ENCODE measurements at places on chromosomes 4 and X. TPM values are rescaled to one million over a fixed set of nuclear protein-coding genes. Genes with fewer than 3 reads are reported as not detected.
A peak's percentile ranks its signal among the peaks of the same experiment; 100 is the strongest.

GRCh38 chr4:156242390-156242789 lies 288.7 kb upstream of the CTSO start:
- H3K27me3 ChIP-seq: no peaks in the 10 kb centered on the region
- no peaks in the 10 kb centered on the region for H3K4me1 ChIP-seq
- no peaks in the 10 kb centered on the region for H3K36me3 ChIP-seq
- H3K4me3 ChIP-seq: no peak overlapping the region
- H3K27ac ChIP-seq: no peak overlapping the region
- DNase-seq: no peak

DNA sequence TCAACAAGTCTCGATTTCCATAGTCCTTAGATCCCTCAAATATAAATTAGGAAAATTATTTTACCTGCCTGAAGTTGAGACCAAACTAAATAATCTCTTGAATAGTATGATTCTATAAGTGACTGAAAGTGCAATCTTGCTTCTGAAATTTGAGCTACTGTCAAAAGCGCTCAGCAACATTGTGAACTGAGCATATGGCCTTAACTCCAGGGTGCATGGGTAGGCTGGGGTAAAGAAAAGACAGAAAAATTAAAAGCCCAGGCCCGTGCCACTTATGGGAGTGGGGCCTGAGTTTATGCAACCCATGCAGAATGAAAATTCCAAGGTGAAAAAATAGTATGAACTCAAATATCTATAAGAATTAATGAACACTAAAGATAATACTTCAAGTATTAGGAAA lies 9.8 kb downstream of the PGRMC2 start:
- no peaks in the 10 kb centered on the region for H3K4me1 ChIP-seq
- DNase-seq: no peak
- no peak overlapping the region for H3K4me3 ChIP-seq
- no peaks in the 10 kb centered on the region for H3K27me3 ChIP-seq

DNA sequence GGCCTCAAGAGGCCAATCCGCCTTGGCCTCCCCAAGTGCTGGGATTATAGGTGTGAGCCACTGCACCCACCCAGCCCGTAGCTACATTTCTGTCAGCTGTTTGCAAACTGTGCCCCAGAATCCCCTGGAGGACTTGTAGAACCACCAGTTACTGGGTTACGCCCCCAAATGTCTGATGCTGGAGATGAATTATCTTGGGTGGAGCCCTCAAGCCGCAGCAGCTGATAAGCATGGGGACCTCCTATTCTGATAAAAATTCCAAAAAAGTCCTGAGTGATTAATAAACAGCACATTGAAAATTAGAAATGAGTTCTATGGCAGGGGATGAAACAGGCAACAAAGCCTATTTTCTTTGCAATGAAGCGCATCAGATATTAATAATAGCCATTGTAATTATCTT lies 105.0 kb downstream of the PTTG2 start:
- no peak overlapping the region for H3K27ac ChIP-seq
- no peak overlapping the region for H3K4me3 ChIP-seq
- peaks cover 24% of the 10 kb centered on the region for H3K4me1 ChIP-seq
- H3K27me3 ChIP-seq: no peaks in the 10 kb centered on the region

DNA sequence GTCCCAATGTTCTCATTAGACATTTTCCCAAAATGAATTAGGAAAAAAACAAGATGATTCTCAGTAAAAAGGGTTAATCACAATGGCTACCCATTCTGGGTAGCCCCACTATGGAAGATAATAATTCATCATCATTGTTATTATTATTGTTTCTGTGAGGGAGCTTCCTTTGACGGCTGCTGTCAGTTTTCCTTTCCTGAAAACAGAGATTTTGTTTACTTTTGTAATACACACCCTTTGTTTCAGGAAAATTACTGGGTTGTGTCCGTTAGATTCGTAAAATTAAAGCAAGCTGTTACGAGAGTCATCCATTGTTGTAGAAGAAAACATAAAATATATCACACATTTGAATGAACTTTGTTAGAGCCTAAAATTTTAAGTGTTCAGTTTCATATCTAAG lies 192.9 kb upstream of the ANKRD50 start:
- no peak overlapping the region for H3K4me3 ChIP-seq
- no peaks in the 10 kb centered on the region for H3K4me1 ChIP-seq
- H3K27me3 ChIP-seq: no peaks in the 10 kb centered on the region
- no peak overlapping the region for H3K27ac ChIP-seq
- no peaks in the 10 kb centered on the region for H3K36me3 ChIP-seq

DNA sequence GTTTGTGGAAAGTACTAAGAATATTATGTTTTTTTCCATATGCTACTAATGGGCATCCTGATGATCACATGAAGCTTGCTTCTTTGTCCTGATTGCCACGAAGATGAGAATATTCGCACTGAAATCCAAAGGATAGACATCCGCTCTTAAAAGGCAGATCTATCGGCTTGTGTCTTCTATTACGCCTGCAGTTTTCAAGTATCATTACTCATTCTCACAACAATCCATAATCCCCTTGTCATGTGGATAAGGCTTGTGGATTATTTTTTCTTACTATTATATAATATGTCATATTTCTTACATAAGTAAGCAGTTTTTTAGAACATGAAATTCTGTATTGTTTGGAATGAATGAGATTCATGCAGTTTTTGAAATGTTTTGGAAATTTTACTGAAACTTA lies 62.8 kb downstream of the KCNIP4 start:
- no peak for DNase-seq
- no peaks in the 10 kb centered on the region for H3K4me1 ChIP-seq
- H3K27me3 ChIP-seq: no peaks in the 10 kb centered on the region
- H3K36me3 ChIP-seq: no peaks in the 10 kb centered on the region

DNA sequence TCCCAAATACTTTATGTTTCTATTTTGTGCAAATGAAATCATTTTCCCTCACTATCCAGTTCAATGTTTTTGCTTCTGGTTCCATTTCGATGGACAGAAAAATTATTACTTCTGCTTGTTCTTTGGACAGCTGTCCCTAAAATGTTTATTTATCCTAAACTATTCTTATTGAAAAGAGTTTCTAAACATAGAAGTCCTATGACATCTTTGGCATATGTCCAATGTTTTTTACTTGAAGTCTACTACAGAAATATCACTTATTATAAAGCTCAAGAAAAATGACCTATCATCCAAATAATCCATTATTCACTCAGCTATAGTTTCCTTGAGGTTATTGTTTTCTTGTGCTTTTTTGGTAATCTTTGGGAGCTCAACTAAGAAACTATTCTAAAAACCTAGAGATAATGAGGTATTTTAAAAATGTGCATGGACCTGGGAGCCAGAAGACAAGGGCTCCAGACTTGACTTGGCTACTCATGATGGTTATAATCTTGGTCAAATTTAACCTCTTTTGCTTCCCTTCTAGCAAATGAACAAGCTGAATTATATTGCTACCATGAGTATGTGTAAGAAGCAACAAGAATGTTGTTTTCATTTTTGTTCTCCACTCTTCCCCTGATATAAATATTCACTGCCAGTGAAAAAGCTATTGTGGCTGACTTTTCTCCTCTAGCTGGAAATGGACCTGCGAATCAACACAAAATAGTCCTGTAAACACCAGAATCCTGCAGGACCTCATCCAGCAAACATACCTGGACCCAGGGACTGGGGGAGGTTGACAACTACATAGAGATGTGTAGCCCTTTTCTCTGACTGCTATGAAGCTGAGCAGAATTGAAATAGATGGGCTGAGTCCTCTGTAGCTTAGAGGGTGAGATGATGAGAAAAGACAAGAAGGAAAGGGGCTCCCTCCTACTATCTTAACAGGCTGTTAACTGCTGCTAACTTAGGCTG lies 137.4 kb downstream of the FRYL start:
- H3K36me3 ChIP-seq: no peaks in the 10 kb centered on the region
- H3K27ac ChIP-seq: peak overlapping the region; percentile 2
- no peak for DNase-seq
- H3K4me3 ChIP-seq: no peak overlapping the region
- H3K27me3 ChIP-seq: no peaks in the 10 kb centered on the region

- no peaks in the 10 kb centered on the region for H3K4me1 ChIP-seq
- no peak overlapping the region for H3K27ac ChIP-seq
- no peaks in the 10 kb centered on the region for H3K27me3 ChIP-seq
- H3K36me3 ChIP-seq: no peaks in the 10 kb centered on the region
- no peak for DNase-seq
Measured at GRCh38 chr4:170884969-170885570, 795.3 kb upstream of the AADAT start.

DNA sequence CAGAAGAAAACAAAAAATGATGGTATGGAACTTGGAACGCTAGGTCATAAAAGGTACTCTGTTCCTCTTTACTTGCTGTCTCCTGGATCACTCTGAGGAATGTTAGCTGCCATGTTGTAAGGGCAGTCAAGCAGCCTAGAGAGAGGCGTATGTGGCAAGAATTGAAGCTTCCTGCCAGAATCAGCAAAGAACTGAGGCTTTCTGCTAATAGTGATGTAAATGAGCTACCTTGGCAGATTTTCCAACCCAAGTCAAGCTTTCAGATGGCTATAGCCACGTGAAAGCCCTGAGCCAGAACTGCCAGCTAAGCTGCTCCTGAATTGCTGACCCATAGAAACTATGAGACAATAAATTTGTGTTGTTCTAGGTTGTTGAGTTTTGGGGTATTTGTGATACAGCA lies 38.7 kb downstream of the AASDH start:
- H3K27ac ChIP-seq: no peak overlapping the region
- DNase-seq: no peak
- H3K36me3 ChIP-seq: peaks cover 40% of the 10 kb centered on the region
- no peaks in the 10 kb centered on the region for H3K4me1 ChIP-seq
- H3K27me3 ChIP-seq: no peaks in the 10 kb centered on the region

GRCh38 chr4:74546057-74546456 lies 101.1 kb downstream of the AREG start:
- H3K4me3 ChIP-seq: no peak overlapping the region
- no peak overlapping the region for H3K27ac ChIP-seq
- DNase-seq: no peak
- H3K4me1 ChIP-seq: peaks cover 20% of the 10 kb centered on the region

DNA sequence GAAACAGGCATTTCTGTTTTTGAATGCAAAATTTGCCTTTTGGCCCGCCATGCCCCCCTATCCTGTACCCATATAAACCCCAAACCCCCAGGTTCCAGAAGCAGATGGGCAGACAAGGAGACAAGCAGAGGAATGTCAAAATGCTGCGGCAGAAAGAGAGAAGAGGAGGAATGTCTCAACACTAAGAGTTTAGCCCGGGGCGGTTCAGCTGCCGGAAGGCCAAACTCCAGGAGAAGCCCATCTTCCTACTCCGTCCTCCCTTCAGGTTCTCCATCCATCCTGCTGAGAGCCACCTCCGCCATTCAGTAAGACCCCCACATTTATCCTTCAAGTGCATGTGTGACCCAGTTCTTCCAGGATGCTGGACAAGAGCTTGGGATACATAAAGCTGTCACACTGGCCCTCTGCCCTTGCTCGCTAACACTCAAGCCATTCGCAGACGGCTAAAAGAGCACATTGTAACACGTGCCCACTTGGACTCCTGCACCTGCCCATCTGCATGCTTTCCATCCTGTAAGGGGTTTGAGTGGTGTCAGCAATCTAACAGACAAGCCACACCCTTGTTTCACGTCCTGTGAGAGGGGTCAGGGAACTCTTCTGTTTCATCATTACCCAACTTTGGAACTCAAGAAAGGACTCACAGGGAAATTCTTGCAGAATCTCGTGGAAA lies 31.3 kb downstream of the TLR10 start:
- peaks cover 11% of the 10 kb centered on the region for H3K4me1 ChIP-seq
- H3K27ac ChIP-seq: no peak overlapping the region
- no peaks in the 10 kb centered on the region for H3K36me3 ChIP-seq
- no peak overlapping the region for H3K4me3 ChIP-seq

DNA sequence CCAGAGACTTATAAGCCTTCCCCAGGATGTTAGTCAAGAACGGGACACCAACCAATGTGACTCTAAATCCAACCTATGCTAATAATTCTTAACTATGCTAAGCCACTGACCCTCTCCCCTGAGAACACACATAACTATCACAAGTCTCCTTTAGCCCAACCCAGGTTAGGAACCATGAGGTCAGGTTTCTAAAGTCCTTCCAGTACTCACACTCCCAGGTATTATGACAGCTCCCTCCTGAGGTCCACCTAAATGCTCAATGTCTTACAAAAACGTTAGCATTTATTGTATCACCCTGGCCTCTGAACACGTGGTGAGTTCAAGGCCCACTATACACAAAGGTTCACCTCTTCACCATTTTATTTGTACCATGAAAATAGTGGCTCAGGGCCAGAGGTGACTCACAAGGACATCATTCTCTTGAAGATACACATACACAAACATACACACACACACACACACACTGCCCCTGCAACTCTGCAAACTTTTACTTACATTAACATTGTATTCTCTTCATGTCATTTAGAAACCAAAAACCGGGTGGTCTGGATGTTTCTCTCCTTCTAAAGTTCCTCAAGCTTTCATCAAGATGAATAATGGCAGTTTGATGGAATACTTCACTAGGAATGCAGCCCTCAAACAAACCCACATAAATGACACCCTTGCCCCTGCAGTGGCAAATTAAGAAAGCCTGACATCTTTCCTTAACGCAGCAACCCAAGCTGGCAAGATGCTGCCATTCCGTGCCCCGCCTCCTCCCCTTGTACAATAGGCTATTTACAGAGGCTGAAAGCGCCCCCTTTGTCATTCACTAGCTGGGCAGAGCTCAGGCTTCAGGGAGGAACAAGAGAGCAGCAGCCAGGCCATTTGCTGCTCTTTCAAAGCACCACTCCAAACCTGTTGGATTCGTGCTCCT lies 17.7 kb downstream of the ACSL1 start:
- H3K4me3 ChIP-seq: no peak overlapping the region
- H3K27ac ChIP-seq: no peak overlapping the region
- no peaks in the 10 kb centered on the region for H3K27me3 ChIP-seq
- no peak for DNase-seq
- peaks cover 62% of the 10 kb centered on the region for H3K4me1 ChIP-seq

DNA sequence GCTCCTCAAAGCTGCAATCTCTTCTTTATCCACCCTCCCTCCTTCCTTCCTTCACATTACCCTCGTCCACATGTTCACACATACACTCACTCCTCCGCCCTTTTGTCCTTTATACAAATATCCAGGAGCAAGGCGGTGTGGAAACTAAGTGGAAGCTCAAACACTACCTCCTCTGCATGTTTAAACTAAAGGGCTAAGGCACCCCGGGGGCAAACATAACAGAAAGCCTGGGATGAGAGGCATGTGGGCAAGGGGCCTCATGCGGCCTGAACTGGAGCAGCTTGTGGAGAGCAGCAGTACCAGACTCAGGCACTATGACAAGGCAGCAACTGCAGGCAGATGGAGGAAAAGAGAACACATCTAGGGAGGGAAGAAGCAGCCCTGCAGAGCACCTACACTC lies 9.5 kb downstream of the MAB21L2 start:
- peaks cover 15% of the 10 kb centered on the region for H3K36me3 ChIP-seq
- H3K4me1 ChIP-seq: no peaks in the 10 kb centered on the region
- no peak for DNase-seq
- H3K4me3 ChIP-seq: no peak overlapping the region
- H3K27ac ChIP-seq: no peak overlapping the region

- H3K27me3 ChIP-seq: no peaks in the 10 kb centered on the region
- no peak overlapping the region for H3K27ac ChIP-seq
- no peak for DNase-seq
Measured at GRCh38 chrX:130299279-130300009, 30.7 kb upstream of the ZNF280C start.

HS6ST2 gene
- 0.92 TPM for total RNA-seq

CXCL3 gene
- 12.1 TPM for total RNA-seq

TBC1D1 gene
- 56.5 TPM for total RNA-seq

ARX gene
- 0.53 TPM for total RNA-seq

ABCG2 gene
- 9.1 TPM for total RNA-seq

PAGE4 gene
- not detected for total RNA-seq

Data from lower lobe of right lung (tissue), 2 donors.